ENCODE measurements at places on chromosomes 3 and 15.

- DNase-seq: no peak
Measured at GRCh38 chr15:33182926-33183325, 11.6 kb downstream of the FMN1 start.

DNA sequence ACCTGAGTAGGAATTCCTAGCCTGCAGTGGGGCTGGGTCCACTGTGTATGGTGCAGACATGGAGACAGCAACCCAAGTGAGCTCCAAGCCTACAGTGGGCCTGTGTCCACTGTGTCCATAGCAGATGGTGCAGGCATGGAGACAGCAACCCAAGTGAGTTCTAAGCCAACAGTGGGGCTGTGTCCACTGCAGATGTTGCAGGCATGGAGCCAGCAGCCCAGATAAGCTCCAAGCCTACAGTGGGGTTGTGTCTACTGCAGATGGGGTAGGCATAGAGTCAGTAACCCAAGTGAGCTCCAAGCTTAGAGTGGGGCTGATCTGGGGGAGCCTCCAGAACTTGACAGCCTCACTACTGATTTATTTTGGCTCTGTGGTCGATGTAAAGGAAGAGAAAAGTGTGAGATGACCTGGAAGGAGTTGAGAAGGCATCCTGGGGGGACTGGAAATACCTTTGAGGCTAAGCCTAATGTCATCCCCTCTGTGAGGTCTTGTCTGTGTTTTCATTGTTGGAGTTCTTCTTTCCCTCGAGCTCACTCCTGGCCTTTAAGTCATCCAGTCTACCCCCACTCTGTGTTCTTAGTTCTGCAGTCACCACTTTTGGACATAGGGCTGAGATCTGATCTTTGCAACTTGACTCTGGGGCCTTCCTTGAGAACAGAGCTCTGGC, 22.4 kb upstream of the IL16 start:
- DNase-seq: no peak

DNA sequence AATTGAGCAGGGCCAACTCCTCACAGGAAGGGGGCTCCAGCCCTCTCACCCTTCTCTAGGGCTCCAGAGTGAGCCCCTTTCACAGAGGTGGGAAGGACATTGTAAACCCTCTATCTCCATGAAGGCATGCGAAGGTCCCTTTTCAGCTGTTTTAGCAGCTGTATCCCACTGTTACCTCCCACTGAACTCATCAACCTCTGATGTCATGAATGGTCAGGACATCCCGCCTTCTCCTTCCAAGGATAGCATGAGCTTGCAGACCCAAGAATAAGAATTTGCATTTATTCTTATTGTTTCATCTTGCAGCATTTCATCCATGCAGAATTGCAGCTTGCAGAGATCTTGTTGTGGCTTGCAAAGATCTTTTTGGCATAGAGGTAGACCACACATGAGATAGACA, 24.3 kb upstream of the FGD5 start:
- DNase-seq: no peak

DNA sequence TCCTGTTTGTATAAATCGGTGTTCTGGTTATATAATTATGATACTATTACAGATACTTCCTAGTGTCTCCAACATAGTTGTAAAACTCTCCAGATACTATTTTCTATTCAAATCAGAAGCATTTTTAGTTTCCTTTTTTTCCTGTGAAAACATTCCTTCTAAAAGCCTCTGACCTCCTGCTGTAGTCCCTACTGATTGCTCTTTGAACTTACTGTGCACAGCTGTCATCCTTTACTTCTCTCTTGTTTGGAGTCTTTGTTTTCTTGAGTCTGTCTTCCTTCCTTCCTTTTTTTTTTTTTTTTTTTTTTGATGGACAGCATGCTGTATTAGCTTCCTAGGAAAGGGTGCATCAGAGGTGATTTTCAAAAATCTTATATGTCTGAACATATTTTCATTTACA, 28.9 kb downstream of the NR2C2 start:
- DNase-seq: no peak

- no peak for DNase-seq
Measured at GRCh38 chr3:74614107-74614967, at the start of gene CNTN3. Gene CNTN3 (minus strand): TSS chr3:74614659. CDS start chr3:74521112, 93,547 bp downstream.

GRCh38 chr3:189685860-189686259, 54.7 kb downstream of the TP63 start:
- no peak for DNase-seq

GRCh38 chr3:9602620-9603019, 46.7 kb upstream of the MTMR14 start:
- no peak for DNase-seq

GRCh38 chr3:27749643-27750042, 27.5 kb upstream of the EOMES start:
- no peak for DNase-seq

All from SW480 (cell line).